ENCODE measurements at places on chromosomes 1 and 21. TPM values are rescaled to one million over a fixed set of nuclear protein-coding genes. Genes with fewer than 3 reads are reported as not detected.

Gene LCE1D
- not detected for total RNA-seq

Gene SLC1A7
- 0.24 TPM for total RNA-seq

- DNase-seq: no peak
These were observed 119.2 kb upstream of the KIAA1614 start for GRCh38 chr1:180793451-180793850.

DNA sequence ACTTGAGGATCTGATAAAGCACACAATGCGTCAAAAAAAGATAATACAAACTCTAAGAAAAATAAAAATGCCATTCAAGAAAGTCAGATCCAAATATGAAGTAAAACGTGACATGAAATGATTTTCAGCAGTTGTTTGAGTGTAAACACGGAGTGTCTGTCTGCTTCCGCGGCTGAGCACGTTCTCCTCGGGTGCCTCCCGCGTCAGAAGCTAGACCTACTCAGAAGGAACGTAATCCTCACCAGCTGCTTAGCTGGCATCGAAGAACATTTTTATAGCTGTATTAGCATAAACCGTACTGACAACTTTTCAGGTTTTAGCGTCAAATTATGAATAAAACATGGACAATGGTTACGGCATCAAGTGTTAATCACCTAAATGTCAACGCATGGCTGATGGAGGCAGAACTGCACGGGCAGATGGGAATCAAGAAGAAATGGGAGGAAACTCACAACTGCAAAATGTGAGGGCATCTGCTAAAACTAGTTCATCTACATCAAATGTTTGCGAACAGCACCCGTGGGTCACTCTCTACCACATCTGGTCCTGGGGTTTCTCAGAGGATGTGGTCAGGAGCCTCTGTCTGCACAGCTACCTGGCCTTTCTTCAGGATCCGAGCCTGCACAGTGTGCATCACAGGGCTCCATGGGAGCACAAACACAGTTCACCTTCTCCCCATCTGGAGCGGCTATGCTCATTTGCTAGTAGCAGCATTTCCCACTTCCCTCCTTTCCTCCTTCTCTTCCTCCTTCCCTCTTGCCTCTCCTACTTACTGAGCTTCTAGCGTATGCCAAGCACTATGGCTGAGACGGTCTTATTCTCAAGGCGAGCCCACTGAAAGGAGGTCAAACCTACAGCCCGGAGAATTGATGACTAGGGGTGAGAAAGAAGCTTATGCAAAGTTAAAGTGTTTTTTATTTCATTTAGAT is 40.0 kb downstream of the RCAN1 start:
- DNase-seq: no peak

DNA sequence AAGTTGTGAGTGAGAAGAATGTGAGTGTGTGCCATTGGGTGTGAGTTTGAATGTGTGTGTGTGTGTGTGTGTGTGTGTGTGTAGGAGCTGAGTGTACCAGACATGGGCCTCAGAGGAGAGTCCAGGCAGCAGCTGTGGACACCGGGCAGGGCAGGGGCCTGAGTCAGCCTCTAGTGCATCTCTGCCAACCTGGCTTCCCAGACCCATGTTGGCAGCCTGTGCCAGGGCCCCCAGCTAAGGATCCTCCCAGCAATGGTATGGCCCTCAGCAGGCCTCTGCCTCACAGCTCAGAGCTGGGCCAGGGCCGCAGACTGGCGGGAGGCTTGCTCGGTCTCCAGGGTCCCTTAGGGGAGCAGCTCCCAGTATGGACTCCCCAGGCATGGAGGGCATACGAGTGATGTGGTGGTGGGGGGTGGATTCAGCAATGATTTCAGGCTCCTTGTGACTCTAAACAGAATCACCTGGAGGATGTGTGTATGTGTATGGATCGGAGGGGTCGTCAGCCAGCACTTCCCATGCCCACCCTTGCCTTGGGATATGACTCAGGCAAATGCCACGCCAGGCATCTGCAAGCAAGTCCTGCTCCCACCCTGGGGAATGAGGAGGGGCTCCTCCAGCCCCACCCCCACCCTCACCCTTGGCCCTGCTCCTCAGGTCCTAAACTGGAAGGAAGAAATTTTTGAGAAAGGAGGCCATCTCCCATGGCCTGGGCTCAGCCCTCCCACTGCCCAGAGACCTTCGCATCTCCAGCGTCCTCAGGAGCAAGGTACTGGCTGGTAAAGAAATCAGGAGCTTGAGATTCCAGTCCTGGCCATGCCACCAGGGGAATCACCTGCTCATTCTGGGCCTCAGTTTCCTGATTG is 1.8 kb upstream of the FOXO6 start:
- peak; percentile 21 for DNase-seq

Measured in uterus (tissue), 4 donors.